Dermis microvascular lymphatic vessel endothelial cell (primary cell): ENCODE measurements at places on chromosomes 4 and X. TPM values are rescaled to one million over a fixed set of nuclear protein-coding genes. Genes with fewer than 3 reads are reported as not detected.

QRFPR gene
- total RNA-seq, result 0.13 and 0.90 TPM in 2 replicates

CTAG1A gene
- not detected in 2 replicates for total RNA-seq

MAGEA9B gene
- total RNA-seq, result not detected in 2 replicates

NLGN3 gene
- under 0.01 and 0.13 TPM in 2 replicates for total RNA-seq

MAP3K15 gene
- total RNA-seq, result under 0.01 and 0.13 TPM in 2 replicates

LAS1L gene
- total RNA-seq, result 20.0 and 20.5 TPM in 2 replicates

ADH7 gene
- 0.13 TPM in 1 of 2 replicates, not detected in the other for total RNA-seq

CFAP47 gene
- not detected in 2 replicates for total RNA-seq

C4orf36 gene
- total RNA-seq, result 0.38 and 0.39 TPM in 2 replicates

AWAT2 gene
- 0.38 and 0.51 TPM in 2 replicates for total RNA-seq

PABPC1L2A gene
- not detected in 2 replicates for total RNA-seq

DAPP1 gene
- not detected in 2 replicates for total RNA-seq

TBC1D25 gene
- total RNA-seq, result 4.5 and 9.6 TPM in 2 replicates

PRR32 gene
- not detected in 2 replicates for total RNA-seq

TMEM31 gene
- 0.13 TPM in 1 of 2 replicates, not detected in the other for total RNA-seq

SASH3 gene
- total RNA-seq, result not detected in 2 replicates

CWH43 gene
- not detected in 2 replicates for total RNA-seq

ETNPPL gene
- total RNA-seq, result not detected in 2 replicates

FRMD7 gene
- not detected in 2 replicates for total RNA-seq
